HEK293T (cell line): ENCODE measurements at places on chromosomes 16 and 17.

- DNase-seq, result peak; percentile 67
Measured at GRCh38 chr17:68011199-68011665, 15.0 kb upstream of the C17orf58 start.

- no peak for DNase-seq
Measured at GRCh38 chr16:3087243-3088235, 11.6 kb downstream of the ZSCAN10 start.

- DNase-seq, result no peak
Measured at GRCh38 chr16:67275321-67275720, 4.0 kb upstream of the PLEKHG4 start.

DNA sequence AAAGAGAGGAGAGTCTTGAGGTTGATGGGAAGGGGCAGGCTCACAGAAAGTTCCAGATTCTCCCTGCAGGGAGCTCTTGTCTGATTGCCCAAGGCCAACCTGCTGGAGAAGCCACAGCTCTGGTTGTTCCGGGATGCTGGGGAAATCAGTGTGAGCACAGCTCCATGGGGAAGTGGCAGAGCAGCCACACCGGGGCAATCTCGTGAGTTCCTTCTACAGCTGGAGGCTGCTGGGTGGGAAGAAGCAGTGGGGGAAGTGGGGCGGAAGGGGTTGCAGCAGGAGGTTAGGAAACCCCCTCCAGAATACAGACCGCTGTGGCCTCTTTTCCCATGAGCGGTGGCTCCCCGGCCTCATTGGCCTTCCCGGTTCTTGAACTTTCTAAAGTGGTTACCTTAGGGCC lies 34.0 kb downstream of the KIAA0513 start:
- DNase-seq, result no peak

DNA sequence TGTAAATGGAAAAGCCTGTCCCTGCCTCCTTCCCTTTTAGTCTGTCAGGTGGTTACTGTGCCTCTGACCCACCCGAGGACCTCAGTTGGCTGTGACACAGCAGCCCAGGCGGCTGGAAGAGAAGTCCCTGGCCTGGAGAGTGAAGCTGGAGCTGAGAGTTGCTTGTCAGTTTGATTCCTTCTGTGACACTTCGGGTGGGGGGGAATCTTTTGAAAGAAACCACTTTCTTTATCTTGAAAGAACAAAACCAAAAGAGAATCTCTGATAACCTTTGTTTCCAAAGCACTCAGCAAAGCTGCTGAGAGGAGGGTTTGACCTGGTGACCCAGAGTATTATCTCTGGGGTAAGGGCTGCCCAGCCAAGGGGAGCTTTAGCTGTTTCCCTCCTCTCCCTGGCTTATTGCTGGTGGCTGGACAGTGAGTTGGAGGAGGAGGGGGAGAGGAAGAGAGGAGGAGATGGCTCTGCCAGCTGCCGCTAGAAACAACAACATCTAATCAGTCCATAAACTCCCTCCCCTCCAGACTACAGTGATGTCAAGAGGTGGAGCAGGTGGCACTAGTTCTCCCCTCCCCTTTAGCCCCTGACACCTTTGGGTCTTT lies 34.0 kb downstream of the YPEL2 start:
- DNase-seq, result no peak

- no peak for DNase-seq
Measured at GRCh38 chr16:50389900-50390299, 21.1 kb upstream of the BRD7 start.

DNA sequence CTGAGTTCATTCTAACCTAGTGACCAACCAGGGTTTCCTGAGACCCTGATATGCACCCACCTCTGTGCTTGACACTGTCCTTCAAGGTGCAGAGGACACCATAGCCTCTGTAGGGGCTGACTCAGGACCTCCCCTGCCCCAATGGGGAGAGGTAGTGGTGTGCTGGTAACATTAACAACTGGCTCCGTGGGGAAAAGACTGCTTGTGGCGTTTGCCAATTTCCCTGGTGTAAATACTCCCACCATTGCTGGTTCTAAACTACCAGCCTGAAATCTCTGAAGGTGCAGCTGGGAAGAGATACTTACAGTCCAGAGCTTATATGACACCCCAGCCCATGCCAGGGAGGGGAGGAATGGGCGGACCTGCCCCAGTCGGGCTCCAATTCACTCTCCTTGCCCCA lies 54.9 kb downstream of the ENGASE start:
- no peak for DNase-seq

DNA sequence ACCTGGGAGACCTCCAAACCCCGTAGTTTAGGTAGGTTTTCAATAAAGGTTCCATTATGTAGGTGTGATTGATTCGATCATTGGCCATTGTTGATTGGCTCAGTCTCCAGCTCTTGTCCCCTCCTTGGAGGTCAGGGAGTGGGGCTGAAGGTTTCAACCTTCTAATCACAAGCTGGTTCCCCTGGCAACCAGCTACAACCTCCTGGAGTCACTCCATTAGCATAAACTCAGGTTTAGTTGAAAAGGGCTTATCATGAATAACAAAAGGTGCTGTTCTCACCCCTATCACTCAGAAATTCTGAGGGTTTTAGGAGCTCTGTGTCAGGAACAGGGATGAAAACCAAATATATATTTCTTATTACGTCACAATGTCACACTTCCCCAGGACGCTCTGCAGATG lies 28.5 kb downstream of the TMEM132E start:
- DNase-seq, result no peak

DNA sequence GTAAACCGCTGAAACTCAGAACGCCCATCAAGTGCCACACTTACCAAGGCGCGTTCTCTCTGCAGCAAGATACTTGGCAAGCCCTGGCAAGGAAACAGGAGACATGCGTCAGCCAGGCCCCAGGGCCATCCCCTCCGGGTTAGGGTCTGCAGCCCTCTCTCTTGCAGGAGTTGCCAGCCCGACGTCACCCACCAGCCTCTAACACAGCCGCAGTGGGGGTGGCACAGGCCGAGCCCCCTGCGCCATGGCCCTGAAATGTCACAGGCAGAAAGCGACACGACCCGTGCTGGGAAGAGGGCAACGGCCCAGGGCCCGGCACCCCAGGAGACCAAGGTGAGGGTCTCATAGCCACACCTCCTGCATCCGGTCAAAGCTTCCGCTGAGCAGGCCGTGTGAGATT lies 21.9 kb downstream of the ELAC2 start:
- DNase-seq, result no peak

- DNase-seq, result no peak
Measured at GRCh38 chr16:71927787-71928186, 32.5 kb downstream of the IST1 start.

GRCh38 chr16:23181506-23181905 lies 1.0 kb upstream of the SCNN1G start:
- DNase-seq, result no peak

DNA sequence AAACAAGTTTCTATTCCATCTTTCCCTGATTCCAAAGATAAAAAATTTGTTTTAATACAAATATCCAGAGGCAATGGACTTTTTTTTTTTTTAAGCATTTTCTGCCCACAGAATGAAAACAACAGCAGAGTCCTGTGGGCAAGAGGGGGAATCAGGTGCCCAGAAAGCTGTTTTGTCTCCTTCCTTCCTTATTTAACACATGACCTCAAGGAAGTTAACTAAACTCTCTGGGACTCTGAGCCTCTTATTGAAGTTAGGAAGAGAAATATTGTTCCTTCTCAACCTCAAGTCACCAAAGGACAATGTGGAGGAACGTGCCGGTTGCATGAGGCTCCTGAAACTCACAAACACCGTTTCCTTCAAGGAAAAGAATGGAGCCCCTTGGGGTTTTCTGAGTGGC lies 34.9 kb downstream of the LITAF start:
- DNase-seq, result no peak

- DNase-seq, result no peak
Measured at GRCh38 chr17:4506175-4506813, 7.6 kb downstream of the SPNS2 start.

GRCh38 chr16:66205287-66206231 lies 160.9 kb upstream of the CDH5 start:
- DNase-seq, result no peak

GRCh38 chr17:31857920-31858641 lies 963 bp downstream of the COPRS start:
- DNase-seq, result no peak

- no peak for DNase-seq
Measured at GRCh38 chr17:79414793-79415211, 196.0 kb downstream of the RBFOX3 start.

DNA sequence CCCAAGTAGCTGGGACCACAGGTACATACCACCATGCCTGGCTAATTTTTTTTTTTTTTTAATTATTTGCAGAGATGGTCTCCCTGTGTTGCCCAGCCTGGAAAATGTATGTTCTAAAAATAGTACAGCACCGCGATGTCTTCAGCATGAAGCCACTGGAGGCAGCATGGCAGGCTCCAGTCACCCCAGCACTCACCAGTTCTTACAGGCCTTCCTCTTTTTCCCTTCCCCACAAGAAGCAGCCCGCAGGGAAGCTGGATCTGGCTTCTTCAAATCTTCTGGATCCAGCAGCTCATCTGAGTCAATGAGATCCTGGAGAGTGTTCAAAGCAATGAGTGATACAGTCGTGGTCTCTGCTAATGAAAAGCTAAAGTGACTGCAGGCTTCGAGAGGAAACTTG lies 16.2 kb downstream of the CIAPIN1 start:
- DNase-seq, result no peak

DNA sequence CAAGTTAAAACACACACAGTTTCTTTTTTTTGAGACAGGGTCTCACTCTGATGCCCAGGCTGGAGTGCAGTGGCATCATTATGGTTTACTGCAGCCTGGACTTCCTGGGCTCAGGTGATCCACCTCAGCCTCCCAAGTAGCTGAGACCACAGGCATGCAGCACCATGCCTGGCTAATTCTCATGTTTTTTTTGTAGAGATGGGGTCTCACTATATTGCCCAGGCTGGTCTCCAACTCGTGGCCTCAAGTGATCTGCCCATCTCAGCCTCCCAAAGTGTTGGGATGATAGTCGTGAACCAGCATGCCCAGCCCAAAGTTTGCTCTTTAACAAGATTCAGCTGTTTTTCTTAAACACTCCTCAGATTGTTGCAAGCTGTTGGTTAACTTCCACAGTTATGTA lies 39.0 kb downstream of the PRPSAP2 start:
- DNase-seq, result no peak

DNA sequence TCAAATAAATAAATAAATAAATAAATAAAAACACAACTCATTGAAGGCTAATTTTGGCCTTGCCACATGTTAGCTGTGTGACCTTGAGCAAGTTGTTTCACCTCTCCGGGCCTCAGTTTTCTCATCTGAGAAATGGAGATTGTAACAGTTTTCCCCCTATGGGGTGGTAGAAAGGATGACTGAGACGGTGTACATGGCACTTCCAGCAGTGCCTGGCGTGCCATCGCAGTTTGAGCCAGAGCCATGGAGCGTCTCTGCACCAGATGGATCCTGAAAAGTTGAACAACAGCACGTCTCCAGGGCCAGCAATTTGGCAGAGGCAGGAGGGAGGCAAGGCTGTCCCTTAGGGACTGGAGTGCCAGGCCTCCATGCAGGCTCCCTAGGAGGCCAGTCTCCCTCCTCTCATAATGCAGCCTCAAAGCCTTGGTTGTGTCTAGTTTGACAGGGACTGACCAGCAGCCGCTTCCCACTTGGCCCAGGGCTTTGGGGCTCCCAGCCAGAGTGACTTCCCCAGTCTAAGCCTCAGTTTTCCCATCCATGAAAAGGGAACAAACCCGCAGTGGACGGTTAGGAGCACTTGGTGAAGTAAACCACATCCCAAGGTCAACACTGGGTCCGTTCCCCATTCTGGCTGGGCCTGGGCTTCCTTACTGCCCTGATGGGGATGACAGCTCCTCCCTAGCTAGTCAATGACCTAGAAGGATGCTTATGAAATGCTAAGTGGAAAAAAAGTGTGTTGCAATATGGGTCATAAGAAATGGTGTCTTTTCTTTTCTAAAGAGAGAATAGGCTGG lies 19.3 kb downstream of the SOCS1 start:
- no peak for DNase-seq

- DNase-seq, result no peak
Measured at GRCh38 chr16:11201498-11202259, 54.3 kb downstream of the SOCS1 start.

GRCh38 chr17:47840001-47840741 lies 902 bp downstream of the SCRN2 start:
- DNase-seq, result no peak

DNA sequence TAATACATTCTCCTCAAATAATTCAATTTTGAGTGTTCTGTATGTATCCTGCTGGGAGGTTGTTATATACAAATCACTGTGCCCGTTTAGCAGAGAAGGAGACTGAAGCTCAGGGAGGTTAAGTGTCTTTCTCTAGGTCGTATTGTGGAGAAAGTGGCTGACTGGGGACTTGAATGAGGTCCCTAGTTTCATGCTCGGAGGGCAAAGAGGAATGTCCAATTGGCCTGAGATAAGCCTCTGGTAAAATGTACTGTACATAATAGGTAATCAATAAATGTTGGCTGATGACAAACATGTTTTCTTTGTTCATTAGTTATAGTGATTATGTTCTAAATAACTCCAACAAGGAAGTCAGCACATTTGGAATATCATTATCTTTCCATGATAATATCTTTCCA lies 442.6 kb downstream of the UTP18 start:
- no peak for DNase-seq

GRCh38 chr17:34117811-34118210 lies 137.3 kb upstream of the CCL2 start:
- no peak for DNase-seq

GRCh38 chr17:53193044-53193443 lies 629.7 kb upstream of the KIF2B start:
- DNase-seq, result no peak

DNA sequence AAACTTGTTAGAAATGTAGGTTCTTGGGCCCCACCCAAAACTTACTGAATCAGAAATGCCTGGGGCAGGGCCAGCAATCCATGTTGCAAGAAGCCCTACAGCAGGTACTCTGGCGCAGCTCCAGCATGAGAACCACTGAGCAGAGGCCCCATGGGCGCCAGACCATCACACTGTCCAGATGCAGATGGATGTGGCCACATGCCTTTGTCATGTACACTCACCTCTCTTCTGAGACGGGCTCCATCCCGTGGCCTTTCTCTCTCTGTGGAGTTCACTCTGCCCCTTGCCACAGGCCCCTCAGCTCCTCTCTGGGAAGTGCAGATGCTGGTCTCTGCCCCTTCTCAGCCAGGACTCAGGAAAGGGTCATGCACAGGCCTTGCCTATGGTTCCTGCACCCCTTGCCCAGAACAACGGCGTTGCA lies 2.3 kb upstream of the CCNF start:
- DNase-seq, result no peak
